ENCODE measurements at places on chromosomes 5 and 9.

DNA sequence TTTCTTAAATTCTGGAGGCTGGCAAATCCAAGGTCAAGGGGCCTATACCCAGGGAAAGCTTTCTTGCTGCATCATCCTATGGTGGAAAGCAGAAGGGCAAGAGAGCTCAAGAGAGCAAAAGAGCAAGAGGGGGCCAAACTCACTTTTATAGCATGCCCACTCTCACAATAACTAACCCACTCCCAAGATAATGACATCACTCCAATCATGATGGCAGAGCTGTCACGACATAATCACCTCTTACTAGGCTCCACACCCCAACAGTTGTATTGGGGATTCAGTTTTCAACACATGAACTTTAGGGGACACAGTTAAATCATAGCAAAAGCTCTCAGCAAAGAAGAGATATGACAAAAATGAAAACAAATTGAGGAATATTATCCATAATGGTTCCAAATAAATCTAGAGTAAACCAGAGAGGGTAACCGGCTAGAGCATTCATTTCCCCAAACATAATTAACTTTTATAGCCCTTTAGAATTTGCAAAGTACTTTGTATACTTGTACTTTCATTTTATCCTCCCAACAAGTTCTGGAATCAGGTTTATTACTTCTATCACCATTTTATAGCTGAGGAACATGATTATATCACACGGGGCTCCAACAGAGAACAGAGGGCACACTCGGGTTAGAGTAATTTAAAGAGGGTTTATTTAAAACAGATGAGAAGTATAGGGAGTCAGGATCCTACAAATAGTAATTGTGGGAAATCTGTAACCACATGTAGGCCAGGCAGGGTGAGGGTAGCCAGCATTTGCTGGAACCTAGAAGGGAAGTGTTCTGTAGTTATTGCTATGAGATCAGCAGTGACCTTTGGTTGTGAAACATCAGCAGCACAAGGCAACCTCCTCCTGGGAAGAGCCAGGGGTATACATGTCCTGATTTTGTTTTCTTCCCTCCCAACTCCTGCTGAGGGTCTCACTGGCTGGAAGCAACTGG, 7.2 kb upstream of the TARS1 start:
- DNase-seq: no peak

DNA sequence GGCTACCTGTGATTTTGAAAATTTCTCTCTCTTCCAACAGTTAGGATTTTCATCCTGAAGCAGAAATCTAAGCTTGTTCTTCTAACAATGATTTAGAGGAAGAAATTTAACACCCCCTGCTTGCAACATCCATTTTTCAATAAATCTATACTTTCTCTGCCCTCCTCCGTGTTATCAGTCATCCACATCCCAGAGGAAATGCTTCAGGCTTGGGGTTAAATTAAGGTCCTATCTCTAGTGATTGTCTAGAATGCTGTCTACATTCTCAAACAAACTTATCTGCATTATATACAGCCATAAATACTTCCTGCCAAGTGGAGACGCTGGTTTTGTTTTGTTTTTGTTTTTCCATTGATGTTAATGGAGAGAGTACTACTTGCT, 371.0 kb downstream of the CSNK1G3 start:
- DNase-seq: no peak

GRCh38 chr9:99299211-99300102, 77.4 kb downstream of the SEC61B start:
- no peak for DNase-seq

DNA sequence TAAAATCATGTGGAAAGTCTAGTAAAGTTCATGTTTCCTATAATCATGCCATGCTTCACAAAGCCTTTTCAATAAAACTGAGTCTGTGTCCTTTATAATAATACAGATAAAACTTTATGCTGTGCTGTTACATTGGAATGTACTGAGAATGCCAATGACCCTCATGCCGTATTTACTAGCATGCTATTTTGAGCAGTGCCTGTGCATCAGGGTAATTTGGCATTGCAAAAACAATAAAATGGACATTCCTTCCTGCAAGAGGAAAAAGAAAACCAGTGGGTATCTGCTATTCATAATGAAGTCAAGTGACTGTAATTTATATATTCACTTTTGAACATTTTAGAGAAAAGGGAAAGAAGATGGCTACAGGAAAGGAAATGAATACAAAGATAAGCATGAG, 159.0 kb downstream of the PBX3 start:
- no peak for DNase-seq

DNA sequence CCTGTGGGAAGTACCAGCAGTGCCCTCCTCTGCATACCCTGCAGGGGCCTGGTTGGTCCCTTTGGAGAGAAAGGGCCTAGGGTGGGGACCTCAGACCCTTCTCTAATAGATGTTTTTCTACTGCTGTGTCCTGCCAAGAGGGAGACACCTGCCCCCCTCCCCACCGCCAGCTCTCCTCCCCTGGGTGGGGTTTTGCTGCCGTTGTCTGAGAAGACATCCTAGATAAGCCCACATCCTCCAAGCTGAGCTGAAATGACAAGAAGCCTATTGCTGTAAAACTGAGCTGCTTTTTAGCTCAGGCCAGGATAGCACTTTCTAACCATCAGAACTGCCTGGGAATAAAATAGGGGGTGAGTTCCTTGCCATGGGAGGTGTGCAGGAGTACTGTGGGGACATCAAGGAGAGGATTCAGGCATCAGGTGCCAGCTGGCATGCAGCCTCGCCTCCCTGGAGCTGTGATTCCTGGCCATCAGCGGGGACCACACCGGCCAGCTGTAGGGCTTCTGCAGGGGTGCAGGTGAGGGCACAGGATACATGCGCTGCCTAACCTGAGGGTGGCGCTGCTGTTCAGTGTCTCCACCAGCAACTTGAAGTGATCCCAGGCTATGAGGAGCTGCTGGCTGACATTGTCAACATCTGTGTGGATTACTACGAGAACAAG, 37.9 kb downstream of the CYFIP2 start:
- no peak for DNase-seq

- no peak for DNase-seq
Observed at GRCh38 chr5:124685404-124685930, 61.0 kb downstream of the ZNF608 start.

GRCh38 chr9:8224381-8224801, 424.8 kb upstream of the DMAC1 start:
- DNase-seq: no peak

DNA sequence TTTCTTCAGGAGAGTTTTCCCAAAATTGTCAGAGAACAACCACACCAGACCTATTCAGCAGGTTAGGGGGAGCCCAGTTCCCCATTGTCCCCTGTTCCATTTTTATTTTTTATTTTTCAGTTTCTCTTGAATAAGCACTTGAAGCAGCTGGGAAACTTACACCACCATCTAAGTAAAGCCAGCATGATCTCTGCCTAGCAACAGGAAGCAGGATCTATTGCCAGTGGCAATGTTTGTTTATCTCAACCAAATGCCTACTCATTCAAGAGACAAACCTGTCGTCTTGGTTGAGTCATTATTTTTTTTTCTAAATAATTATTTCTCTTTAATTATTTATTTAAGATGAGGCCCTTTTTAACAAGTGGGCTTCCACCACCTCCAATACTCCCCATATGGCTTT, 379.3 kb downstream of the PLK2 start:
- DNase-seq: no peak

GRCh38 chr5:173399851-173400250, 71.6 kb upstream of the STC2 start:
- DNase-seq: no peak

Data from ascending aorta (tissue), 2 donors.